Right cardiac atrium (tissue), 5 donors: ENCODE measurements at places on chromosomes 11 and 22.
A peak's percentile ranks its signal among the peaks of the same experiment; 100 is the strongest.

GRCh38 chr22:19520566-19521305 lies 3.5 kb downstream of the CLDN5 start:
- DNase-seq, result no peak

DNA sequence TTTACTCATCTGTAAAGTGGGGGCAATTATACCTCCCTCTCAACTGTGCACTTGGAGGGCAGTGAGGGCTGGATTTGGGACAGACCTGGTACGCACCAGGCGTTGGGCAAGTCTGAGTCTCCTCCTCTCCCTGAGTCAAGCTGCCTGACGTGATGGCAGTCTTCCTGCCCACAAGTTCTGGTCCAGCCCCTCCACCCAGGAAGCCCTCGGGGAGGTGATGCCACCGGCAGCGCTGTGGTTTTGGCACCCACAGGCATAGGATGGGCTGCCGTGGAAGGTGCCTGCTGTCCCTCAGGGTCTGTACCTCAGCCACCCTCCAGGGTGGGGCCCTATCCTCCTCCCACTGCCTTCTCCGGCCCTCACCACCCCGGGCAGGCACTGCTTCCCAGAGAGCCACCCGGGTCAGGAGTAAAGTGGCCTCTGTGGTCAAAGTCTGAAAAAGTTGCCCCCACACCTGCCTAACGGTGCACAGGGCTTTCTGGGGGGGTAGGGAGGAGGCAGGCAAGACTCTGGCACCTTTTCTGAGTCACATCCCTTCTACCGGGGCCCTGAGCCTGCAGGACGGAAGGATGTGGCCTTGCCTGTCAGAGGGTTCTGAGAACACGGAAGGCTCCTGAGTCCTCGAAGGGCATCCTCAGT lies 6.5 kb upstream of the APOBEC3H start:
- peak; percentile 73 for DNase-seq

GRCh38 chr11:32830796-32831195 lies 1.1 kb downstream of the PRRG4 start:
- no peak for DNase-seq

- DNase-seq, result no peak
Observed at GRCh38 chr11:113034576-113034975, 73.4 kb downstream of the NCAM1 start.

GRCh38 chr22:50622723-50623327 lies 5.1 kb downstream of the ARSA start:
- DNase-seq, result no peak

- DNase-seq, result no peak
Observed at GRCh38 chr11:128238521-128239265, 348.7 kb downstream of the ETS1 start.

DNA sequence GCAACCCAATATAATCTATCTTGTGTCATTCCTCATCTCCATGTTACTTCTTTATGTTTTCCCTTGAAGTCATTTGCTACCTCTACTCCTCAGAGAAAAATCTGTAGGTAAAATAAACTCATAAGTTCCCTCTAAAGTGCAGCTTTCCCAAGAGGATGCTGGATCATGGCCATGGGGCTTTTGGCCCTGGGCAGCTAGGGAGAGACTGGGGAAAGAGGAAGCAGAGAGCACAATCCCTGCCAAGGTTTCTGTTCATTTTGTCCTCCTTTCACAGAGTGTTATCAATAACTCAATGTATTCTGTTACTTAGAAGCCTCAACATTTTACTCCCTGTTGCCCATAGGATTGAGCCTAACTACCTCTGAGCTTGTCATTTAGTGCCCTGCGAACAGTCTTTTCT lies 9.0 kb downstream of the RNF121 start:
- peak; percentile 21 for DNase-seq

DNA sequence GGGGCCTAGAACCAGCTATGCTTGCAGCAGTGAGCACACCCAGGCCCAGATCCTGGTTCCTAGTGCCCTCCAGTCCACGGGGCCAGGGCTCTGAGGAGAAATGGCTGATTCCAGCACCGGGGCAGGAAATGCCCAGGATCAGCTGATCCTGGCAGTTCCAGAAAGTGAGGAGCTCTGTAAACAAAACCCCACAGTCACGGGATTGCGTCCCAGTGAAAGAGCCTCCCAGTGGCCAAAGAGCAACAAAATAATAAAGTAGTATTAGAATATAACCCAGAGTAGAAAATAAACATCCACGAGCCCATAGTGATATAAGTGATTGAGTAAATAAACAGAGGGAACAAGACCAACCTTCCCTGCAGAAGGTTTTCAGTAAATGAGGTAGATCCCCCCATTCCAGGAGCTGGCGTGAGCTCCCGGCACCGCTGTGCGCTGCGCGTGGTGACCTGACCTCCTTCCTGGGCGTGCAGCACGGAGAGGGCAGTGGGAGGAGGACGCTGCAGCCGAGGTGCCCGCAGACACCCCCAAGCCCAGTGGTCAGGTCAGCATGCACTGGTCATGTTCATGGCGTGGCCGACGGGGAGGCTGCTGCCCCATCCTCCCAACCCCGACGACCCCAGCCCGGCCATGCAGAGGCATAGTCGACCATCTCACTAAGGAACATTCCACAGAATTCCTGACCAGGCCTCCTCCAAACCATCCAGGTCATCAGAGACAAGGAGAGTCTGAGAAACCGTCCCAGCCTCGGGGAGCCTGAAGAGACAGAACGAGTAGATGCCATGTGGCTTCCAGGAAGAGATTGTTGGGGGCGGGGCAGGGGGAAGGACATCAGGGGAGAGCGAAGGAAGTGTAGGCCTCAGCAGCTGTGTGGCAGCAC lies 19.8 kb downstream of the PTDSS2 start:
- DNase-seq, result peak; percentile 63

DNA sequence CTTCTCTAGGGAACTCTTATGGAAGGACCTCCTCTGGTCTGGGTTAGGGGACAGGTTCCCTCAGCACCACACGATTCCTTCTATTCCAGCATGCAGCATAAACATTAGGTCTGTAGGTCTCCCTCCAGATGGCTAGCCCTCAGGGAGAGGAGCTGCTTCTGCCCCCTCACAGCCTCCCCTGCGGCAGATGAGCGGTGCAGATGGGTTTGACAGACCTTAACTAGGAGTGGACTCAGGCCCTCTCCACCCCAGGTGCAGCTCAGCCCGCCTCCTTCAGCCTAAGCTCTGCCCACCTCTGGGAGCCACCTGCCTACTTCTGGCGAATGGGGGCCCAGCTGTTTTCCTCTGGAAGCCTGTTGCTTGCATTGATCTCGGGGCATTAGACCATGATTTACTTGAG lies 55.7 kb upstream of the EIF3D start:
- DNase-seq, result no peak

DNA sequence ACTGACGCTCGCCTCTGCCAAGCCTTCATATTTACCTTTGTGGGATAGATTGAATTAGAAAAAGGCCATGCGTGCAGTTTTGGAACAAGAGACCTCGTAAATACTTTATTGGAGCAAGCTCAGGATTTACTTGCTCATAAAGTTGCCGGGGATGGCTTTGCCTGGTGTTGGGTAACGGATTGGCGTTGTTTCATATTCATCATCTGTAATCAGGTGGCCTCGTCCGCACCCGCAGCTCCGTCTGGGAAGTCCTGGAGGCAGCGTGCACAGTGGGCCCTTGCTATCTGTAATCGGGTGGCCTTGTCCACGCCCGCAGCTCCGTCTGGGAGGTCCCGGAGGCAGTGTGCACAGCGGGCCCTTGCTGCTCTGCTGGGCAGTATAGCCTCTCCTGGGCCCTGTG lies 1209.3 kb downstream of the BRD1 start:
- peak; percentile 17 for DNase-seq

GRCh38 chr11:122187373-122188165 lies 71.6 kb upstream of the BLID start:
- no peak for DNase-seq

GRCh38 chr11:76604626-76605241 lies 65.8 kb downstream of the LRRC32 start:
- DNase-seq, result peak; percentile 80
